Forelimb muscle (tissue), 1 donor: ENCODE measurements at places on chromosomes 2 and 18.
A peak's percentile ranks its signal among the peaks of the same experiment; 100 is the strongest.

GRCh38 chr2:146068051-146068450 lies 1548.1 kb upstream of the ZEB2 start:
- DNase-seq, result no peak

- no peak for DNase-seq
Observed at GRCh38 chr2:216315802-216316603, 56.3 kb downstream of the MARCHF4 start.

GRCh38 chr2:150491943-150492342 lies 4.5 kb upstream of the RND3 start:
- DNase-seq, result no peak

- DNase-seq, result no peak
Observed at GRCh38 chr2:73821227-73821626, 7.5 kb upstream of the STAMBP start.

DNA sequence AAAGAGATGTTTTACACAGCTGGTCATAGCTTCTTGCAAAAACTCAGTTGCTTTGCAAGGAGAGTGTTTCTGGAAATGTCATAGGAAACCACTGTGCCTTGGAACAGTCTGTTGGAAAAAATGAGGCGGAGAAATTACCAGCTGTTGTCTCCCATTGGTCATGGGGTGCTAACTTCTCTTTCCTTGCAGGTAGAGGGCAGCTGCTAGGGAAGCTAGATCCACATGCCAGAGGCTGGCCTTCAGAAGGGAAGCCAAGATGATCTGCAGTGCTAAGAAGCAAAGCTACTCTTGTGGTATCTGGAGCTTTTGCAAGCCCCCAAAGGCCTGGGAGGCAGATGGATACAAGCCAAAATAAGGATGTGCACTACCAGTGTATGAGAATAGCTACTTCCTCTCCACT lies 34.8 kb upstream of the LAMA1 start:
- peak; percentile 29 for DNase-seq

- no peak for DNase-seq
Observed at GRCh38 chr18:48002933-48003365, 72.5 kb upstream of the SMAD2 start.

DNA sequence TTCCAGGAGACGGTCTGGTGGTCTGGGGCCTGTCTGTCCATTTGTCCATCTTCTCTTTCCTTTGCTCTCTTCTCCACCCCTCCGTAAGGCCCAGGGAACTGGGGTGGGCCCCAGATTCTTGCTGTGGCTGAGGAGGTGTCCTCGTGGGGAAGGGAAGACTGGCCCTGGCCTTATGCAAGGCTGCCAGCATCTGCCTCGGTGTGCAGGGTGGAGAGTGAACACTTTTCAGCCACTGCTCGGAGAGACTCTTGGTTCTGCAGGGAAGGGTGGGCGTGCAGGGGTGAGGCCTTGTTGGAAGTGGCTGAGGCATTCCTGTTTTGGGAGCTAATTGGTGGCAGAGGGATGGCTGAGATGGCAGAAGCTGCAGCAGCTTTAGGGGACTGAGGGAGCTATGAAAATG lies 23.0 kb downstream of the EMX1 start:
- no peak for DNase-seq

- no peak for DNase-seq
Observed at GRCh38 chr2:187302586-187302985, 145.5 kb downstream of the CALCRL start.

DNA sequence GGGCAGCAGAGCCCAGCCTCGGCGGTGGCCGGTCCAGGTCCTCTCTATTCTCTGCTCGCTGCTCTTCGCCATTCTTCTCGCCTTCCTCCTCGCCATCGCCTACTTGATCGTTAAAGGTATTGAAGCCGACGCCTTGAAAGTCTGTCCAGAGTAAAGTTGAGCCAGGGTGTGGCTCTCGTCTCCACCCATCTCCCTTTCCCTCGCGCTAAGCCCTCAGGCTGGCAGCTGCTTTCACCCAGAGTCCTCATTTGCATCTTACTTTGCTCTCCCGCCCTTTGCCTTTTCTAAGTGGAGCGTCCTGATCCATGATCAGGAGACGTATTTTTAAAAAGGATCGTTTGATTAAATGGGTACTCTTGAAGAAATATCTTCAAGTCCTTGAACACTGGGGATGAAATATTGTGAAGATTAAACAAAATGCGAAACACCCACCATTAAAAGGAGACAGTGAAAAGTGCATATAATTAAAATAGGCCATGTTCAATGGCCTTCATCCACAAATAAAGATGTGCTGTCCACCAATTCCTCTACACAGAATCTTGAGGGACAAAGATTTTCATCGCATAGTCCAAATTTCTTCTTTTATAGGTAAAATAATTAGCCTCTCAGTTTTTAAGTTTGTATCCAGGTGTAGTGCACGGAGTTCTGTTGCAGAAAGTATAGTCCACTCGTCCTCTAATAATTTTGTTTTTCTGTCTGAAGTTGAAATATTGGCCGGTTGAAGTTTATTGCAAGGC lies 657 bp downstream of the ARL6IP6 start:
- DNase-seq, result no peak

GRCh38 chr2:33145459-33145858 lies 198.7 kb downstream of the LTBP1 start:
- no peak for DNase-seq

GRCh38 chr18:10130606-10131005 lies 216.8 kb downstream of the VAPA start:
- DNase-seq, result no peak

DNA sequence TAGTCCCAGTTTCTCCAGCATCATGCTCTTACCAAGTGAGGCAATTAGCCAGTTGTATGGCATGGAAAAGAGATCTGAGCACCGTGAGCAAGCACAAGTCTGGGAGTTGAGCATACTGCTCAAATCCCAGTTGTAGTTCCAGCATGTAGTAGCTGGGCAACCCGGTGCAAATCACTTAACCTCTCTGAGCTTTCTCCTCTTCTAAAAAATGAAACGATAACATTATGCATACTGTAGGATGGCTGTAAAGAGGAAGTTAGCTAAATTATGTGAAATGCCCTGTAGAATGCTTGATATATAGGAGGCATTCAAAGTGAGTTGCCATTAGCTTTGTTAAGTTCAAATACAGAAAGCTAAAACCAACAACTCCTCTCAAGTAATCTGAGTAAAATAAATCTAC lies 164.0 kb upstream of the ZEB2 start:
- DNase-seq, result no peak

GRCh38 chr2:190583507-190584337 lies 49.2 kb upstream of the NEMP2 start:
- no peak for DNase-seq

DNA sequence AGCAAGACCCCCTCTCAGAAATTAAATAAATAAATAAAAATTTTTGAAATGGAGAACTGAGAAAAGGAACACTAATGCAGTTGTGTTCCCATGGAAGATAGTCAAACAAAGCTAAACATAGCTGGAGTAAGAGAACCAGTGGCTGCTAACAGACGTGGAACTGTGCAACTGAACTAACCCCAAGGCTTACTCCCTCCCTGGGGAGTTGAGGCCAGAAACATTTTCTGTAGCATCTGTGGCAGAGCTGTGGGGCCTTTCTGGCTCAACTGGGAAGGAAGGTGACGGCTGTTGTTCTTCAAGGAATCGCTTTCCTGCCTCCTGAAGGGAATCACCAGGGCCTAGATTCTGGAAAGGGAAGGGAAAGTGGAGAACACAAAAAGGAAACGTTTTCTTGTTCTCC lies 53.9 kb upstream of the B3GNT2 start:
- DNase-seq, result no peak

DNA sequence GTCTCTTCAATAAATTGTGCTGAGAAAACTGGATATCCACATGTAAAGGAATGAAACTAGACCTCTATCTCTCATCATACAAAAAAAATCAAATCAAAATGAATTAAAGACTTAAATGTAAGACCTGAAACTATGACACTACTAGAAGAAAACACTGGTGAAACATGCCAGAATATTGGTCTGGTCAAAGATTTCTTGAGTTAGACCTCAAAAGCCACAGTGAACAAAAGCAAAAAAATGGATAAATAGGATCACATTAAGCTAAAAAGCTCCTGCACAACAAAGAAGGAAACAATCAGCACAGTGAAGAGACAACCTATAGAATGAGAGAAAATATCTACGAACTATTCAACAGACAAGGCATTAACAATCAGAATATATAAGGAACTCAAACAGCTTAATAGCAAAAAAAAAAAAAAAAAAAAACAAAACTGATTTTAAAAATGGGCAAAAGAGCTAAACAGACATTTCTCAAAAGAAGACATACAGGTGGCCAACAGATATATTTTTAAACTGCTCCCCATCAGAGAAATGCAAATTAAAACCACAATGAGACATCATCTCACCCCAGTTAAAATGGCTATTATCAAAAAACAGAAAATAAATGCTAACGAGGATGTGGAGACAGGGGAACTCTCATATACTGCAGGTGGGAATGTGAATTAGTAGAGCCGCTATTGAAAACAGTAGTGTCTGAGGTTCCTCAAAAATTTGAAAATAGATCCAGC lies 66.3 kb downstream of the NCKAP1 start:
- no peak for DNase-seq

GRCh38 chr2:33129263-33130053 lies 182.7 kb downstream of the LTBP1 start:
- no peak for DNase-seq

- no peak for DNase-seq
Observed at GRCh38 chr2:3483986-3484960, 35.1 kb downstream of the ADI1 start.

DNA sequence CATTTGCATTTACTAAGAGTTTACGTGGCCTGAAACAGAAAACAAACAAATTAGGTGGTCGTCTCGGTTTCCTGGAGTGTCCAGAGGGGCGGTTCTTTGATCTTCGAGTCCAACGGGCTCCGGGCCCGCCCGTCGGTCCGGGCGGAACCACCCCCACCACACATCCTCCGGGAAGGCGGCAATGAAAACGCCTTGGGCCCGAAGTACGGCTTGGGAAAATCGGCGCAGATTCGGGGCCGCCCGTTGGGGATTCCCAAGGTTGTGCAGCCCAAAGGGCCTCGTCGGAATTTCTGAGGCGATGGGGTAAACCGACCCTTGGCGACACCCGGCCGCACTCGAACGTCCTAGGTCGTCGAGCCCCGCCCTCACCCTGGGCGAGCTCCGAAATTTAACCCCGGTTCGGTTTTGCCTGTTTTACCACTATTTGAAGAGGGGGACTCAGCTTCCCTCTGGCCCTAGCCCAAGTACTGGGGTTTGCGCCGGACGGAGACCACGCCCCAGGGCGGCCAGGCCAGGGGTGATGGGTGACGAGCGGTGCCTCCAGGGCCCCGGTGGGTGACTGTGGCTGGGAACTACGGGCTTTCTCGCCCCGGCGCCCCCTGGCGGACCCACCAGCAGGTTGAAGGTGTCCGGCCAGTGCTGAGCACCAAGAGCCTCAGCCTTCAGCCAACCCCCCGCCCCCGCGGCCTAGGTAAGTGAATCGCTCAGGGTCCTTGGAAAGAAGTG lies 1.9 kb upstream of the CFAP53 start:
- DNase-seq, result no peak

DNA sequence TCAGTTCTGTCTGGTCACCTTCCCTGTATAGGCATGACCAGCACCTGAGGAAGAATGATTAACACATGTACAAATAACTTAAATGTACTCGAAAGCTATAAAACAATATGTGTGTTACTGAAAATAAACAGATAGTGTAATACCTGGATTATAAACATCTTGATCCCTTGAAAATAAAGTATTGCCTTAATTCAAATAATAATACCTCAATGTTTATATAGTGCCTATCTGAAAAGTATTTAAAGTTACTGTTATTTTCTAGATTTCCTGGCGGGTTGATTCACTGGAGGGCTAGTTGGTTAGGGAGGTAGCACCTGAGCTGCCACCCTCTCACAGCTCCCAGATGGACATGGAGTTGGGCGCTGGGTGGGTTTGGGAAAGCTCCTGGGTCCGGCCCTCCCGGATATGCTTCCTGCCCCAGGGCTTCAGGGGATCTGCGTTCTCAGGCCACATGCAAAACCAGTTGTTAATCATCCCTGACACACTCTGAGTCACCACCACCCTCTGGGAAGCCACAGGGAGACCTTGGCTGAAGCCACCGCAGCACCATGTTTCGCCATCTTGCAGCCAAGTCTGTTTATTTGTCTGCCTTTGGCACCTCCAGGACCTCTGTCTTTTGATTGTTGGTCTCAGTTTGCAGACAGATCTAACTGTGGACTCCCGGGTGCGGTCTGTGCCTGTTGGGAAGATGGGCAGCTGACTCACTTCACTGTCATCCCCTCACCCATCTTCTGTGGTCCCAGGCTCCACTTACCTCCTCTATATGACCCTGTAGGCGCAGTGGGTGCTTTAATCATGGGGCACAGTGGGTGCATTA lies 35.3 kb downstream of the RAB31 start:
- no peak for DNase-seq

- no peak for DNase-seq
Observed at GRCh38 chr2:120710256-120710655, 25.4 kb upstream of the GLI2 start.

DNA sequence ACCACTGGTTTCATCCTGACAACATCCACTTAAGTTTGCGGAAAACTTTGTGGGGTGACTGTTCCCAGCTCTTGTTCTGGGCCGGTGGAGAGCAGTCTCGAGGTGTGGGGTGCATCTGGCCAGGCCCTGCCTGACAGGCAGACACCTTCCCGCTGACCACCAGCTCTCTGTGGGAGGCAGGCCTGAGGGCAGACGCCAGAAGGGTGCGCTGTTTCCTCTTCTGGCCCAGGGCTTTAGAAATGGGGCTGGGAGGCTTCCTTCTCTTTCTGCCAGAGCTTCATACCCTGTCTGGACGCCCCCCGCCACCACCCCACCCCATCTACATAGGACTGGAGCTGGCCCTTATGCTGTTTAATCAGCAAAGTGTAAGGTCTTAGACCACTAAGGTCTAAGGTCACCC lies 263.8 kb downstream of the LOXHD1 start:
- no peak for DNase-seq

GRCh38 chr2:147467441-147467840 lies 377.4 kb upstream of the ACVR2A start:
- DNase-seq, result no peak

GRCh38 chr18:40841467-40841866 lies 1113.6 kb upstream of the PIK3C3 start:
- no peak for DNase-seq

GRCh38 chr18:25454270-25454659 lies 102.3 kb upstream of the ZNF521 start:
- no peak for DNase-seq

DNA sequence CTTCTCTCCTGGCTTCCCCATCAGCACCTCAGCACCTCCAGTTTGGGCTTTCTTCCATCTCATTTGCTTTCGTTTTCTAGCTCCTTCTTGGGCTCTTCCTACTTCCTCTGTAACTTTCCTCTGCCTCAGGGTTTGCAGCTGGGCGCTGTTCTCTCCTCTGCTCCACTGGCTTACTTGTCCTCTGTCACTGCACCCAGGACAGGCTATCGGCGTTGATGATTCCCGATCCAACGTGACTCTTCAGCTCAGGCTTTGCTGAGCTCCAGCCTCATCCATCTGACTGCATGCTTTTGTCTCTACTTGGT lies 362.4 kb downstream of the CYRIA start:
- no peak for DNase-seq

GRCh38 chr2:189854187-189854586 lies 69.9 kb downstream of the PMS1 start:
- peak; percentile 31 for DNase-seq

DNA sequence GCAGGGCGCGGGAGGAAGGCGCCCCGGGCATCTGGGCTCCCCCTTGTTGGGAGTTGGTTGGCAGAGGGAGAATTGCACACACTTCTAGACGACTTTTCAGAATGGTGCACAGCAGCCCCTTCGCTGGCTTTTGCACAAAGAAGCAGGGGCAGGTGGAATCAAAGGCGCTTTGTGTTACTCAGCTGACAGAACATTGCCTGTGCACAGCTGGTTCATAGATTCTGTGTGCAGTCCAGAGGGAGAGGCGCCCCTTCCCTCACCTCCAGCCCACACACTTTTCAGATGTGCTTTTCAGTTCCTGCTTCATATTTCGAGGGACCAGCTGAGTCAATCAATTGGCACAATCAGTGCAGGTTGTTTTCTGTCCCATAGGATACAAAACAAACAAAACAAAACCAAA lies 348.4 kb upstream of the RAB12 start:
- DNase-seq, result no peak
